ENCODE measurements at places on chromosomes 6 and 20.

DNA sequence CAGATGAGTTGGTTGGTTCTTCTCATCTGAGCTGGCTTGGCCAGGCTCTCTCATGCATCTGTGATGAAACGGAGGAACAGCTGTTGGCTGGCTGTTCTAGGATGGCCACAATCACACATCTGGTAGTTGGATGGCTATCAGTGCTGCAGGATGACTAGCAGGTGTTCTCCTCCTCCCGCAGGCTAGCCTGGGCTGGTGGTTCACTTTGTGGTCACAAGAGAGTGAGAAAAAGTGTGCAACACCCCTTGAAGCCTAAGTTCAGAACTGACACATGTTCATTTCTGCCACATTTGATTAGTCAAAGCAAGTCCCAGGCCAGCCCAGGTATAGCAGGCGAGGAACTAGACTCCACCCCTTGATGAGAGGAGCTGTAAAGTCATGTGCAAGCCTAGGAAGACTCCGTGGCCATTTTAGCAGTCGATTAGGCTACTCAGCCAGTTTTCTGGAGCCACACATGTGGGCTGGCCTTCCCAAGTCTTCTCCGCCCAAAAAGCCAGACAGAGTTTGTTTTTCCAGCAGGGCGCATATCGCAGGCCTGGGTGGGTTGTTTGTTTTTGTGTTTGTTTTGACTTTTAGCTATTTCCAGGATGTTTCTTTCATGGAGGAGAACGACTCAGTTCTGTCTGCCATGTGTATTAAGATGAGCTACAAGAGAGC, 120.8 kb downstream of the ISM1 start:
- no peak for DNase-seq

GRCh38 chr20:54368570-54368969, 106.8 kb upstream of the DOK5 start:
- no peak for DNase-seq

DNA sequence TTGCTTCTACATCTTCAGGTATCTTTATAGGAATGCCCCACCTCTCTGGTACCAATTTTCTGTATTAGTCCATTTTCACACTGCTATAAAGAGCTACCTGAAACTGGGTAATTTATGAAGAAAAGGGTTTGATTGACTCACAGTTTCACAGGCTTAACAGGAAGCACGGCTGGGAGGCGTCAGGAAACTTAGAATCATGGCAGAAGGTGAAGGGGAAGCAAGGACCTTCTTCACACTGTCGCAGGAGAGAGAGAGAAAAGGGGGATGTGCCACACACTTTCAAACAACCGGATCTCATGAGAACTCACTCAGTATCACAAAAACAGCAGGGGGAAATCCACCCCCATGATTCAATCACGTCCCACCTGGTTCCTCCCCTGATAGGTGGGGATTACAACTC, 24.4 kb upstream of the LY86 start:
- no peak for DNase-seq

GRCh38 chr20:36237477-36237876, 1.2 kb downstream of the AAR2 start:
- DNase-seq, result no peak

DNA sequence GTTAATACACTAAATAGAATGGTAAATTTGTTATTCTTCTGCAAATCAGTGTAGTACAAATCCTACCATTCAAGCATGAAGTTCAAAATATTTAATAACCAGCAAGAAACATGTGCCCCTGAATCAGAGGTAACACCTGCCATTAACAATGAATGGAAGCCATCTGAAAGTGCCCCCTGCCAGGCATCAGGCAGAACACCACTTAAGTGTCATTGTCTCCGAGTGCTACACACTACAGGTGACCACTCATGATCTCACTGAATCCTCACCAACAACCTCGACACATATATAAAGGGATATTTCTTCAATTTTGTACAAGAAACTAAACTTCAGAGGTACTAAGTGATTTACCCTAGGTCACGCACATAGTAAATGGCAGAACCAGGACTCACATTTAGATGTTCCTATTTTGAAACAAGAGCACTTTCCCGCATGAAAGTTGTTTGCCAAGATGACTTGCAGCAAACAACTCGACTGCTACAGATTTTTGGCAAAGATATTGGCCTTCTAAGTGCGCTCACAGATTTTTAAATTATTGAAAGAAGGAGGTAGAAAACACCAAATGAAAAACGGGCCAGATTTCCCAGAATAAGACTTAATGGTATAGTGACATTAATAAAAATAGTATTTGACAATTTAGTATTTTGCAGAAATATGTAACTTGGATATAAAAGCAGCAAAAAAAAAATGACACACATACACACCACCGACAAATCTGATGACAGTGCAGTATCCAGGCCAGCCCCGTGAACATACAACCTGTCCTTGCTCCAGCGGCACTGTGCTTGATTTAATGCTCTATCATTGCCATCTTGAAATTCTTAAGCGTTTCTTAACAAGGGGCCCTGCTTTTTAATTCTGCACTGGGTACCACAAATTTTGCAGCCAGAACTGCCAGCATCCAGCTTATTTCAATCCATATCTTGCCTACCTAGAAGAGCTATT, 274.5 kb downstream of the ALDH8A1 start:
- DNase-seq, result no peak

DNA sequence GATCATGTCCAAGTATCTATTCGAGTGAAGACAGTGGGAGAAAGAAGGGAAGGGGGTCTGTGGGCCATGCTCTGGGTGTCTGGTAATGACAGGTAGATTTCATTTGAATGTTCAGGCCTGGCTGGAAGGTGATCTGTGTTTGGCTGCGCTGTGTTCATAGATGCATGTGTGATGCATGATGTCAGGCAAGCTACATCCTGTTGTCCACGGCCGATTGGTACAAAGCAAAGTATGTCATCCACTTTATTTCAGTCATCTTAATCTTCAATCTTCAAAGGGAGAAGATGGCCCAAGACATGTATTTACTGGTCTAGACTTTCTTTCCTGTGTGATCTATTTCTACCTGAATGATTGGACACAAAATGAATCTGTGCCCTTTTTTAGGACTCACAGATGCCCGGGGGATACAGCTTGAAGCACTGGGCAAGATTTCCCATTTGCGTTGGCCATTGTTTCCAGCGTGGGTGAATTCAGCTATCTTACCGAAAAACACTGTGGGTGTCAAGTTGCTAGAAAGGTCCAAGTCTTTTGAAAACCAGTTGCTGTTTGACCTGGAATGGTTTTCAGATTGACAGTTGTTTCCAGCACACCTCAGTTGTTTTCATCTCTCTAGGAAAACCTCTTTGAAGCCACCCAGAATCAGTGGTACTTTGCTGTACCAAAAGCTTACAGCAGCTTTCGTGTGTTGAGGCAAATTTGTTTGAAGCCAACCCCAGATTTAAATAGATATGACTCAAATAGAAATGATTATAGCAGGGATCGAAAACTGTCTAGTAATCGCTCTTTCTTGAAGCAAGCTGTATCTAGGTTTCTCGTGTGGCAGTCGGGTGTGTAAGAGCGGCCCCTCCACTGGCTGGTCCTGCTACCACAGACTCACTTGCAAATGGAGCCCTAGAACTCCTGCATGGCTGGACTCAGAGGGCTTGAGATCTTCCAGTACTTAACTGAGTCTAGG, 27.2 kb downstream of the DUSP22 start:
- DNase-seq, result no peak

DNA sequence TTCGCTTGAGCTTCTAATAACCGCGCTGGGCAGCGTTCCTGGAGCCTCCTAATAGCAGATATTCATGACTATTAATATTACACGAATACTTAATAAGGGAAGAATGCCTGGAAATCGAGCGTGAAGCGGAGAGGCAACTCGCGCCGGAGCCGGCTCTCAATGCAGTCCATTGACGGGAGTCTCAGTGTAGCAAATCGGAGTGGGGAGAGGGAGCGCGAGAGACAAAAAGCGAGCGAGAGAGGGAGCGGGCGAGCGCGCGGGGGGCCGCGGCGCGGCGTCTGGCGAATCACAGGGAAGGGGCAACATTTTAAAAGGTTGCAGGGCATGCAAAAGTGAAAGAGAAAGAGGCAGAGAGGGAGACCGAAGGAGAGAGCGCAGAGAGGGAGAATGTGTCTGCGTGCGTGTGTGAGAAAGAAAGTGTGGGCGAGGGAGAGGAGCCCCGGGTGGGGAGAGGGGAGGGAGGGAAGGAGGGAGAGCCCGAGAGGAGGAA, 2.9 kb downstream of the TFAP2A start:
- DNase-seq, result peak; percentile 45

- no peak for DNase-seq
Measured at GRCh38 chr6:15843764-15844163, 180.9 kb upstream of the DTNBP1 start.

DNA sequence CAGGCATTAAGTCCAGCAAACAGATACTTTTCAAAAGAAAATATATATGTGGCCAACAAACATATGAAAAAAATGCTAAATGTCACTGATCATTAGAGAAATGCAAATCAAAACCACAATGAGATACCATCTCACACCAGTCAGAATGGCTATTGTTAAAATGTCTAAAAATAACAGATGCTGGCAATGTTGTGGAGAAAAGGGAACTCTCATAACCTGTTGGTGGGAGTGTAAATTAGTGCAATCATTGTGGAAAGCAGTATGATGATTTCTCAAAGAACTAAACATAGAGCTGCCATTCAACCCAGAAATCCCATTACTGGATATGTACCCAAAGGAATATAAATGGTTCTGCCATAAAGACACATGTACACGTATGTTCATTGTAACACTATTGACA, 20.6 kb downstream of the KCNQ5 start:
- DNase-seq, result no peak

DNA sequence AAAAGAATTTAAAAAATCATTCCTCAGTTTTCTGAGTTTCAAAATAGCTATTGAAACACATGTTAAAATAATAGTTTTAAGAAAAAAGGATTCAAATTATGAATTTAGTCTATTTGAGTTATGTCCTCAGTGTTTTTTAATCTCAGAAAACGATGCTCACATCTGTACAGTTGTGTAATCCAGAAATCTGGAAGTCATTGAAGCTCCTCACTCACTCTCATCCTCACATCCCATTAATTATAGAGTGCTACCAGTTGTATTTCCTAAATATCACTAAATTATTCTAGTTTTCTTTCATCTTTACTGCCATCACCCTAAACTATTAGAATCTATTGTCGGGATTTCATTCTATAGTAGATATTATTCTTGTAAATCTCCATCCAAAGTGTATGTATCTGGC, 234.7 kb upstream of the RIMS1 start:
- no peak for DNase-seq

DNA sequence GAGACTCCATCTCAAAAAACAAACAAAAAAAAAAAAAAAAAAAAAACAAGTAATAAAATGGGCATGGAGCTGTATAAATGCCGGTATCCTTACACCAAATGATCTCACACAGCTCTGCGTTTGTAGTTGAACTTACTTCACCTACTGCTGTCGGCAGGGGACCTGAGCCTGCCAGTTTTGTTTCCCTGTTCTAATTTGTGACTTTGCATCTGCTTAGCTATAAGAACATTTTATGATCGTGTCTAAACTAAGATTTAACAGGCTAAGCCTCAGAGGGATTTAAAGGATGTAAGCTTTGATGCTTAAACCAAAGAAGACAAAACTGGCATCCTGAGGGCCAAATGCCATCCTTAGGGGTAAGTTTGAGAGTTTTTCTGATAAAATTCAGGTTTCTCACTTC, 58.7 kb downstream of the GCNT2 start:
- DNase-seq, result no peak

GRCh38 chr6:106558364-106558763, 70.9 kb downstream of the RTN4IP1 start:
- DNase-seq, result no peak

- DNase-seq, result no peak
Measured at GRCh38 chr6:80642452-80642851, 536.0 kb downstream of the BCKDHB start.

DNA sequence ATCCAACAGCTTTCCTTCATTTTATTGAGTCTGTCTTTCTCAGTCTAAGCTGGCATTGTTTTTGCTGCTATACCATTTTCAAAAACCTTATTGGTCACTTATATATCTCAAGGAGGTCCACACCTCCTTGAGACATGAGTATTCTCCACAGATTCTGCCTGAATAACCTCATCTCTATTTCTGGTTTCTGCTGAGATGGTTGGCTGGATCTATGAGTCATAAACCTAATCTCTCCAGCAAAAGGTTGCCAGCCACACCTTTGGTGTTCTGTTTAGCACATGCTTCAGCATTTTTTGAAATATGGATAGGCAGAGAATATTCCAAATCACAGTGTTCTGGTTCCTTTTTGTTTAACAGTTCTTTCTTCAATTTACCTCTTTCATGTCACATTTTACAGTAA, 40.8 kb upstream of the TMEM244 start:
- DNase-seq, result no peak

DNA sequence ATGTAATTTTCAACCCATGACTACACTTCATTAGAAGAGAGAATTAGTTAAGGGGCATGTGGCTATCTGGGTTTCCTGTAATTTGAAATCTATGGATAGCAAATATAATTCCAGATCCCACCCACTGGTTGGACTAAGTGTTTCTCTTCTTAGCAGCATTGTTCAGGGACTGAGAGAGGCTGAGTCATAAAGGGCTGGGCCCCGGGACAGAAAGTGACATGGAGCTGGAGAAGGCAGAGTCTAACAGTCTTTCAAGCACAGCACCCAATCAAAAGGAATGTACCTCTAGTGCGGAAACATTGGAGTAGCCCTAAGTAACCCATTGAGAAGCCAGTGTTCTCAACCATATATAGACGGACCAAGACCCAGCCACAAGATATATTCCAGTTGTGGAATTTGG, 363.9 kb downstream of the DHX35 start:
- no peak for DNase-seq

DNA sequence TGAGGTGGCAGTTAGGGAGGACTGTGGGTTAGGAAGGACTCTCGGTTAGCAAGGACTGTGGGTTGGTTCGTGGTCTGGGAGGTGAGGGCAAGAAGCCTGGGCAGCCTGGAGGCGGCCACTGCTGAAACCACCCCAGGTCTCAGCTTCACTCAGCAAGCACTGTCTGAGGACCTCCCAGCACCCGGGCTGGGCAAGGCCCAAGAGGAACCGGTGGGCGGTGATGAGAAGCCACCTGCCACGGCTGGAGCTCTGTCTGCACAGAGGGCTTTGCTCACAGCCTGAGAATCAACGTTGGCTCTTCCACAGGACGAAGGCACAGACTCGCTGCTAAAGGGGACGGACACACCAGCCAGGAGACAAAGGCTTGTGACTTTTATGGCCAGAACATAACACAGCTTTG, 69.3 kb downstream of the DACT2 start:
- no peak for DNase-seq

GRCh38 chr6:37116326-37116725, 53.6 kb upstream of the PIM1 start:
- DNase-seq, result no peak

GRCh38 chr6:43992126-43992663, 135.1 kb downstream of the MRPL14 start:
- no peak for DNase-seq
